NCI-H510A (cell line): ENCODE measurements at places on chromosomes 2 and 18.
A peak's percentile ranks its signal among the peaks of the same experiment; 100 is the strongest.

- DNase-seq = no peak
Measured at GRCh38 chr2:102091121-102091520, 51.4 kb upstream of the IL1R1 start.

- DNase-seq = no peak
Measured at GRCh38 chr18:72940509-72940908, 72.7 kb upstream of the NETO1 start.

DNA sequence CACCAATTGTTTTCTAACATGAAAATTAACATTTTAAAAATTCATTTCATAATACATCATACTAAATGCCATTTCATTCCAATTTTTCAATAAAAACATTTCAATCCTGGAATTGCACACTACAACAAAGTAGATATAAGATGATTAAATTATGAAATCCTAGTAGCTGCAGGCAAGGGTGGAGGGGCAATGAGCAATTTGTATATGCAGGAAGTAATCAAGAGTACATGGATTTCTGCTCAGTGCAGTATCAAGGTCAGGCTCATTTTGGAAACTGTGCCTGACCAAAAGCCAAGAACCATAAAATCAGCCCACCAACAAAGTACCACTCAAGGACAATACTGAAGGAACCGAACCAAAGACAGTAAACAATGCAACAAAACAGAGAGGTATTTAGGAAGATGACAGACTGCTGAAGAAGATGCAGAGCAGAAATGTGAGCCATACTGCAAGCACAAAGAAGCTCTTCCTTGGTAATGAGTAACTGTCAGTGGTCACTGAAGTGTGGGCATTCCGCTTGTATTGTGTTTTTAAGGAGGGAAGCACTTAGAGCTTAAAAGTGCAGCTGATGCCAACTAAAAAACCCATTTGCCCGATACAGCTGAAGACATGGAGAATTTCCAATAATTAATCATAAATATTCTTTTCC, 34.5 kb upstream of the DSEL start:
- DNase-seq = no peak

GRCh38 chr2:213259266-213259665, 25.0 kb upstream of the SPAG16 start:
- DNase-seq = no peak

DNA sequence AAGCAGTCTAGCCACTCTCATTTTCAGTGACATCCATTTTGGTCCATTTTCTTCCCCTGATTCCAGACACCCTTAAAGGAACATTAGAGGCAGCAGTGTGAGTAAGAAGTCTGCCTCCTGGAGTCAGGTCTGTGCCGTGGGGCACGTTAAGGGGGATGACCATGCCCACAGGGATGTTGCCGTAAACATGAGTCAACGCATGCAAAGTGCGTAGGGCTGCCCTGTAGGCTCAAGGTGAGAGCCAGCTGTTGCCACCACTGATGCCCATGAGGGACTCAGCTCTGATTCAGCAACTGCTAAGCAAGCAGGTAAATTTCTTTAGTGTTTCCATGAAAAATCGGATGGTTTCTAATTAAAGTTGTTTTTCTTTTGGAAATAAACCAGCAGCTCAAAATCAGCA, 61.4 kb upstream of the TFCP2L1 start:
- no peak for DNase-seq

- DNase-seq = no peak
Measured at GRCh38 chr2:24779116-24779515, 14.1 kb downstream of the PTRHD1 start.

- DNase-seq = no peak
Measured at GRCh38 chr2:26710743-26711456, 18.4 kb downstream of the KCNK3 start.

DNA sequence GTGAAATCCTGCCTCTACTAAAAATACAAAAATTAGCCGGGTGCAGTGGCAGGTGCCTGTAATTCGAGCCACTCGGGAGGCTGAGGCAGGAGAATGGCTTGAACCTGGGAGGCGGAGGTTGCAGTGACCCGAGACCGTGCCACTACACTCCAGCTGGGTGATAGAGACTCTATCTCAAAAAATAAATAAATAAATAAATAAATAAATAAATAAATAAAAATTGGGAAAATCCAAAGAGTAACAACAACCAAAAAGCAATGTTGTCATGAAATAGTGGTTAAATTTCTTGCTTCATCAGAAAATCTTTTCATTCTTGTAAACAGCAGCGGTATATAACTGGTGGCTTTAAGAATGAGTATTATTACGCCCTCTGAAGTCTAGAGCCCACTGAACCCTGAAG, 54.4 kb downstream of the HEATR5B start:
- DNase-seq = no peak

DNA sequence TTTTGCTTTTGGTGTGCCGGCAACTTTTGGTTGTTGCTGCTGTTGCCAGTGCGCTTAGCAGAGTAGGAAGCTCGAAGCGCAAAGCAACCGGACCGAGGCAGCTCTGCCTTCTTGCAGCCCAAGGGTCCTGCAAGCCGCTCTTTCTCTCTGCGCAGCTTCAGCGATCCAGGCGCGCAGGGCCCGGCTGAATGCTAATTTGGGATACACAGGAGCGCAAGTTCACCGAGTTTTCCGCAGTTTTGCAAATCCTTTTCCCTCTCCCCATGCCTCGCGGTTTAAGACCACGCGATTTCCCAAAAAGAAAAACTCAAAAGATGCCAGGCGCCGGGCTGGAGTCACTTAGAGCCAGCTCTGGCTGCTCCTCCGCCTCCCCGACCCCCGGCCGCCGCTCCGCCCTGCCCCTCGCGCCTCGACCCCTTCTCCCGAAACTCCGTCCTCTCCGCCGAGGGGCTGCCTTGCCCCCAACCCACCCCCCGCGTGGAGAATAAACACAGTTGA, 13.5 kb upstream of the SIX3 start:
- DNase-seq = no peak

DNA sequence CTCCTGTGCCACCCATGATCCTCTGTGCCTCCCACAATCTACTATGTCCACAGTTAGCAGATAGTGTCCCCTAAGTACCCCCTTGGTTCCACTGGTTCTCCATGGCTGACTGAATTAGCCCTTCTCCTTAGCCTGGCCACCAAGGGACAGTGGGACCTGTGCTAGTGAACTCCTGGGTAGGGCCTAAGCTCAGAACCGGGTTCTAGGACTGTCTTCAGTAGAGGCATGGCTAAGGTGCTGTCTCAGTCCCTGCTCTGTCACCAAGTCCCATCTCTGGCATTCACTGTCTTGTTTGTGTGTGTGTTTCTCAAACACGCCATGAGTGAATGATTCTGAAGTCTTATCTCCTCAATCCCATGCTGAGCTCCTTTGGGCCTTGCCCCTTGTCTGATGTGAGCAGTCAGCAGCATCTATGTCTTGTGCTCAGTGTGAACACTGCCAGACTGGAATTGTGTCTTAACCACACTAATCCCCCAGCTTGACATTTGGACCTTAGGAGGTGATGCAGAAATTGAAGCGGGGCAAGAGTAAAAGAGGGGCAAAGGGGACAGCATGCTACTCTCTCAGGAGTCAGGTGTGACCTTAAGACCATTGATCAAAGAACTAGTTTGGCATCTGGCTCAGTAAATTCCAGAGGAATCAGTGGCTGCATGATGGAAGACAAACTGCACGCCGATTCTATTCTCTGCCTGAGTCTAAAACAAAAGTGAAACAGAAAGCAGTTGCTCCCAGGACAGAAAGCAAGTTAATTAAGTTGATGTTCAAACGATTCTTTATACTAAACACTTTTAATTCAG, 190.5 kb downstream of the ALPK2 start:
- DNase-seq = no peak

GRCh38 chr2:88765154-88765888, 73.8 kb downstream of the RPIA start:
- peak; percentile 35 for DNase-seq

DNA sequence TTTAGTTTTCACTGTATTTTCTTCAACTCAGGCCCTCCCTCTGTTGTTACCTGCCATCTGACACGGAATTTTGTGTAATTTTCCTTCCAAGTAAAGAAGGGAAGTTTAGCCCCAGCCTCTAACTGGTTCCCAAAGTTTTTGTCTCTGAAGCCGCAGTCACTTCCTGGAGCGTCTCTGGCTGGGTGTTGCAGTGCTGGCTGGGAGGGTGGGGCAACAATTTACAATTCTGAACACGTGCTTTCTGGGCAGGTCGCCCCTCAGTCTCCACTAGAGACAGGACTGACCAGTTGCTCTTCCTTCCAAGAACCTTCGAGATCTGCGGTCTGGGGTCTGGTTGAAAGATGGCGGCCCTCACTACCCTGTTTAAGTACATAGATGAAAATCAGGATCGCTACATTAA, 3.5 kb downstream of the CNDP2 start:
- DNase-seq = no peak

DNA sequence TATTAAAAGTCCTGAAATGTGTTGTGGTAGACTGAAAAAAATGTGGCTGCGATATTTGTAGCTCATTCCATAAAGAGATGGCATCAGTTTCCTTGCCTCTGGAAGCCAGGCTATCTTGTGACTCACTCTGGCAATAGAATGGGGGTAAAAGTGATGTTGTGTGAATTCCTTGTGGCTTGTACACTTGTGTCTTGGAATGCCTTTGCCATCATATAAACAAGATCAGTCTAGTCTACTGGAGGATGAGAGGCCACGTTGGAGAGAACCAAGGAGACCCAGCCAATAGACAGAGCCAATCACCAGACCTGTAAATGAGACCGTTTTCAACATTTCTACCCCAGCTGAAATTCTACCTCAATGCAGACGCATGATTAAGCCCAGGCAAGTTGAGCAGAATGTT, 254.1 kb downstream of the TRIB2 start:
- no peak for DNase-seq

DNA sequence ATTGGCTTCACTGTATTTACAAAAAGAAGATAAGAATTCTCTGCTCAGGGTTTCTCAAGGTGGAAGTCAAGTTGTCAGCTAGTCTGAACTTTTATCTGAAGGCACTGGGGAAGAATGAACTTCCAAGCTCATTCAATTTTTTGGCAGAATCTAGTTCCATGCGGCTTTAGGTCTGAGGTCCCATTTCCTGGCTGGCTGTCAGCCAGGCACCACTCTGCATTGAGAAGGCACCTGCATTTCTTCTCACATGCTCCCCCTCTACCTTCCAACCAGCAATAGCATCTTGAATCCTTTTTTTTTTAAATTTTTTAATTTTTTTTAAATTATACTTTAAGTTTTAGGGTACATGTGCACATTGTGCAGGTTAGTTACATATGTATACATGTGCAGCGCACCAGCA, 46.2 kb upstream of the RPE start:
- no peak for DNase-seq

DNA sequence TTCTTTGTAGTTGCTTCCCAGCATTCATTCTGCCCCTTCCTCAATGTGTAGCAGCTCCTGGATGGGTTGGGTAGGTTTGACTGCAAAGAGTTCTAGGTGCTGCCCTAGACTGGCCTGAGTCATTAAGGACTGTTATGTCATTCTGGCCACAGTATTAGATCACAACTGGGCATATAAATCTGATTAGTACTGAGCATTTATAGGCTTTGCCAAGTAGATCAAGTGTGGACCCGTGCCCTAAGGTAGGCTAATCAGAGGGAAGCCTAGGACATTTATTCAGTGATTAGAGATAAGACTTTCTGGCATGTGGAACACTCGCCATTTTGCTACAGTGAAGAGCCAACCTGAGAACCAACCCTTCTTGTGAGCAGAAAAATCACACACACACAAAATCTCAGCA, 2.7 kb downstream of the KATNAL2 start:
- DNase-seq = no peak

DNA sequence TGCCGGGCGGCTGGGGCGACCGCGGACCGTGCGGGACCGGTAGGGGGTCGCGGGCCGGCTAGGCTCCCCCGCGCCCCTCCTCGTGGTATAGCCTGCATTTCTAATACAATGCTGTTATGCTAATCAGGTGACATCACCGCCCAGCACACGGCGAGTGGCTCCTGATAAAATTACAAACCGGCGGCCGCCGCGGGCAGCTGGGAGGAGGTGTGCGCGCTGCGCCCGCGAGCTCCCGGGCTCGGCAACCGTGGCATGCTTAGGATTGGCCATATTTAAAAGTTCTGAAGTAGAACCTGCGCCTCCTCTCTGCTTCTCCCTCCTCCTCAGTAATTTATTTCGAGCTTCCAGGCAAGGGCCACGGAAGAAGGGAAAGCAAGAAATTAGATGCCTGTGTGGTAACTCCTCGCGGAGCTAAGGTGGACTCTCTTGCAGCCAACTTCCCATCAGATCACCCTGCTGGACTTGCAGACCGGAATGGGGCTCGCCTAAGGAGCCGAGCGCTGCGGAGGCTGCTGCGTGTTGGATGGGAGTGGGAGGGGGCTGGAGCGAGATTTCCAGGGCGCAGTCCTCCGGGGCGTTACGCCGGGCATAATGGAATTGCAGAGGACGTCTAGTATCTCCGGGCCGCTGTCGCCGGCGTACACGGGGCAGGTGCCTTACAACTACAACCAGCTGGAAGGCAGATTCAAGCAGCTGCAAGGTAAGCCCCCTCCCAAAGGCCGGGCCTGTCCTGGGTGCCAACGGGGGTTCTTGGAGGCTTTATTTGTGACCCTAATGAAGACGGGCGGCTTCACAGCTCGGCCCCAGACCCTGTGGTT, 102.3 kb downstream of the SPTBN1 start:
- peak; percentile 79 for DNase-seq

DNA sequence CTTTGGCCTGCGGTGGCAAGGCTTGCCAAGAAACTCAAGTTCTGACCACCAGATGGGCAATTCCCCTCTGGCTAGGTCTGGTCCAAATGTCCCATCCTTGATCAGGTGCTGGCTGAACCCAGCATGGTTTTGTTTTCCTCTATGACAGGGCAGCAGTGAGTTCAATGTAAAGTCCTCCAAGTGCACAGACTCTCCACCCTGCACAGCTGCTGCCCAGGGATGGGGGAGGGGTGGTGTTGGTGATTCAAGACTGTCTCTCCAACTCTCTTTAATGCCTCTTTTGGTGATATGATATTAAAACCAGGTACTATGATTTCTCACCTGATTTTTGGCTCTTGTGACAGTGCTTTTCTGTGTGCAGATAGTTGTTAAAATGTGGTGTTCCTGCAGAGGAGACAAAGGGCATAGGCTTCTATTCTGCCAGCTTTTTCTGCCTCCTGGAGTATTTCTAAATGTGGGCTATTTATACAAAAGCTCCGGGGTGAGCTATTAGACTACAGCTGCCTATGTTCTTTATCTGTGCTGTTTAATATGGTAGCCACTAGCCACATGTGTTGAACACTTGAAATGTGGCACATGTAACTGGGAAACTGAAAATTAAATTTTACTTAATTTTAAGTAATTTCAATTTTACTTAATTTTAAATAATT, 64.0 kb upstream of the STK39 start:
- peak; percentile 19 for DNase-seq

- DNase-seq = no peak
Measured at GRCh38 chr2:140797718-140798117, 1333.1 kb downstream of the LRP1B start.

- no peak for DNase-seq
Measured at GRCh38 chr2:182705761-182706160, 10.3 kb upstream of the DNAJC10 start.

GRCh38 chr2:103292573-103292972, 530.7 kb downstream of the TMEM182 start:
- DNase-seq = no peak

- peak; percentile 59 for DNase-seq
Measured at GRCh38 chr2:17878281-17879136, at the start of gene KCNS3. TSS of gene KCNS3 (plus strand) at chr2:17878667. CDS start at chr2:17931009, 52,342 bp downstream.

GRCh38 chr2:104975851-104976250, 62.0 kb upstream of the MRPS9 start:
- DNase-seq = no peak

- no peak for DNase-seq
Measured at GRCh38 chr2:207229161-207229560, 63.4 kb upstream of the KLF7 start.
